ENCODE measurements at places on chromosomes 13 and 19.

DNA sequence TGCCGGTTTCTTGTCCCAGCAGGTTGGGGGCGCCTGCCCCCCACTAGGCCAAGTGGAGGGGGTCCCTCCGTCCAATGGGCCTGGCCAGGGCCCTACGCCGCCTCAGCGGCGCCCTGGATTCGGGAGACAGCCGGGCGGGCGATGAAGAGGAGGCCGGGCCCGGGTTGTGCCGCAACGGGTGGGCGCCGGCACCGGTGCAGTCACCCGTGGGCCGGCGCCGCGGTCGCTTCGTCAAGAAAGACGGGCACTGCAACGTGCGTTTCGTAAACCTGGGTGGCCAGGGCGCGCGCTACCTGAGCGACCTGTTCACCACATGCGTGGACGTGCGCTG is 6.2 kb downstream of the KCNJ14 start:
- no peak for DNase-seq

DNA sequence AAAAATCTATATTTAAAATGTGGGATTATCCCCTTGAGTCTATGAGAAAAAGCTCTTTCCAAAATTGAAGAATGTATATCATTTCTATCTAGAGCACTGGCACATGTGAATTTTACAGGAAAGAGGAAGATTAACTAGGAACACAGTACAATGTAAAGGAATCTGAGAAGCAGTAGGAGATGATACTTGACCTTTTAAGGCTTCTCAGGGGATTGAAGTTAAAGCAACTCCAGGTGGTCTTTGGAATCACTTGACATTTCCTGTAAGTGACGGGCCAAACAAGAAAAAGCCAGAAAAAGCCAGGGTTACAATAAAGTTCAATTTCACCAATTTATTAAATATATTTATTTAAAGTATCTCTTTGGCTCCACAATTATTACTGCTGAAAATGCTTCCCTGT is 1373.9 kb downstream of the OLFM4 start:
- no peak for DNase-seq

DNA sequence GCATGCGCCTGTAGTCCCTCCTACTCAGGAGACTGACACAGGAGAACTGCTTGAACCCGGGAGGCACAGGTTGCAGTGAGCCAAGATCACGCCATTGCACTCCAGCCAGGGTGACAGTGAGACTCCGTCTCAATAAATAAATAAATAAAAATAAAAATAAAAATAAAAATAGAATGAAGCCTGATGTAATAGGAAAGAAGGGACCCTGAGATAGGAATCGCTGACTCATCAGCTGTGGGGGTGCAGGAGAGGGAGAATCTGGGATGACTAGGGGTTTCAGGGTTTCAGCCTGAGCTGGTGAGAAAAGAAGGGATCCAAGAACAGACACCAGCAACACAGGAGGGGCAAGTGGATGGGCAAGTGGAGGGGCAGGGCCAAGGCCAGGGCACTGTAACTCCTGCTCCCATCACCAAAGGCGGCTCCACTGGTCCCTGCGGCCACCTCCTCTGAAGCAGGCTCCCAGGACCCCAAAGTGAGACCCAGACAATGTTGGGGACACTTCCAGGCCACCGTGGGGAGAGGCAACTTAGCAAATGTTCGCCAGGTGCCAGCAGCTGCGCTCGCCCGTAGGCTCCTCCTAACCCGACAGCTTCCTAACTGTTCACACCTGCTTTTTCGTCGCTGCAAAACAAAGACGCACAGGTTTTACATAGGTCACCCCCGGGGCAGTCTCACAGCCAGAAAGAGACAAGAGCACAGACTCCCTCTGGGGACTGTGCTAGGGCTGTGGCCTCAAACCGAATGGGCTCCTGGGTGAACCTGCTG is 1.2 kb downstream of the HAUS8 start:
- no peak for DNase-seq

DNA sequence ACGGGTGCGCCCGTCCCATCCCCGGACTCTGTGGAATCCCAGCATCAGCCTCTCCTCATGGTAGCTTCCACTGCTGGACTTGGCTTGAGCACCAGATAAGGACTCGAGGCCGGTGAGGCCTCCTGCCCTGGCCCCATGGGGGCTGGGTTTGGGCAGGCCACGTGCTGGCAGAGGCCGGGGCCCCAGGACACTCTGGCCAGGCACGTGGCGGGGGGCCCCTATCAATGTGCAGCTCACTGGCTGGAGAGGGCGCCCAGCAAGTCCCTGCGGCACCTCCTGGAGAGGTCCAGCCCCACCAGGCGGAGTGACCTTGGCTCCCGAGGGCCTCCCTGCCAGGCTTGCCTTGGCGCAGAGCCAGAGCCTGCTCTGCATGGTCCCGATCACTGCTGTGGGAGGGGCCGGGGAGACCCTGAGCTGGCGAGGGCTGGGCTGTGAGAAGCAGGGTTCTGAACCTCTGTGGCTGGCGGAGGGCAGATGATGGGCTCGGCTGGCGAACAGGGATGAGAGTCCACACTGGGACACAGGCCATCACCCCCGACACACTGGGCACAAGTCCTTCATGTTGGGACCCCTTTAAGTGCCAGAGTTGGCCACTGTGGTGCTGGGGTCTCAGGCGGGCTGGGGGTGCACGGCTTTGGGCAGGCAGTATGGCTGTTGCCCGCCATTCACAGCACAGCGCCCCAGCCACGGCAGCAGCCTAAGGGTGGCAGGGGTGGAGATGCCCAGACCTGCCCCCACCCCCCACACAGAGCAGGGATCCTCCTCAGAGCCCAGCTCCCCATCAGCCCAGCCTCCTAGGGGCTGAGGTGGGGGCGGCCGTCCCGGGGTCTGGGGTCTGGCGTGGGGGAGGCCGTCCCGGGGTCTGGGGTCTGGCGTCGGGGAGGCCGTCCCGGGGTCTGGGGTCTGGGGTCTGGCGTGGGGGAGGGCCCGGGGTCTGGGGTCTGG is 19.1 kb downstream of the CEBPG start:
- no peak for DNase-seq

- no peak for DNase-seq
Measured at GRCh38 chr13:25945596-25945995, 106.2 kb downstream of the SHISA2 start.

DNA sequence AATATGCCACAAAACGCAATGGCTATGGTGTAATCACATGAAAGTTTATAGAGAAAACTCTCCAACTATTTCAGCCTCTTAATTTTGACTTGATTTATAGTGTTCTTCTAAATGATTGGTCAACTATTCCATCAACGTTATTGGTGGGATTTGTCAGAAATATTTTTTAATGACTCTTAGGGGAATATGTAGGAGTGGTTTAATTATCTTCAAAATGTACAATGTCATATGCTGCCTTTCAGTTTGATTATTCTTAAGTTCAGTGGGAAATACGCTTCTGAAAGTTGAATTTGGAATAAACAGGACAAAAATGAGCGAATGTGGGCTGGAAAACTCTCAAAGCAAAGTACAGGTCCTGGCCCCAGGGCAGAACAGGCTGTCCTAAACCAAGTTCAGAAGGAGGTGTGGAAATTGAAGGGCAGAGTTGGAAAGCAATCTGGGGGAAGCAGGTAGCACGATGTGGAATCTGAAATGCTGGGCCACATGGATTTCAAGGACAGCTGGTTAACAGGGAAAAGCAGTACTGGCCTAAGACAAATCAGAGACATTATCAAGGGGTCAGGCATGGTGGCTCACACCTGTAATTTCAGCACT is 60.8 kb upstream of the MYCBP2 start:
- DNase-seq = no peak

DNA sequence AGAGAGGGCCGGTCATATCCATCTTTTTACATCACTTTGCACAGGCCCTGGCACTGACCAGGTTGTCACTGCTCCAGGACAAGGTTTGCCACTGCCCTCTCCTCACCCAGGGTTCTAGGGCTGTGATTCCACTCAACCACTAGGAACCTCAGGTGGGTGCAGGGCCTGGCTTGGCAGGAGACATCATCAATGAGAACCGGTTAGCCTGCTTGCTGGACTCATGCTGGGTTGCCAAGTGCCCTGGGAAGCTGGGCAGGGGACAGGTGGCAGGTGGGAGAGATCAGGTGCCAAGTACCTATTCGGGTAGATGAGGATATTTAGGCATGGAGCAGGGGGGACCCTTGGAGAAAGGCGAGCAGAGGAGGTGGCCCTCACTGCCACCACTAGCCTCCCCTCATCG is 4.2 kb upstream of the CERS4 start:
- no peak for DNase-seq

- no peak for DNase-seq
Measured at GRCh38 chr19:38392707-38393308, 4.3 kb downstream of the SPRED3 start.

- DNase-seq = no peak
Measured at GRCh38 chr13:41580345-41580744, 123.0 kb downstream of the RGCC start.

GRCh38 chr19:14146789-14147216 is 10.4 kb upstream of the ASF1B start:
- DNase-seq = no peak

DNA sequence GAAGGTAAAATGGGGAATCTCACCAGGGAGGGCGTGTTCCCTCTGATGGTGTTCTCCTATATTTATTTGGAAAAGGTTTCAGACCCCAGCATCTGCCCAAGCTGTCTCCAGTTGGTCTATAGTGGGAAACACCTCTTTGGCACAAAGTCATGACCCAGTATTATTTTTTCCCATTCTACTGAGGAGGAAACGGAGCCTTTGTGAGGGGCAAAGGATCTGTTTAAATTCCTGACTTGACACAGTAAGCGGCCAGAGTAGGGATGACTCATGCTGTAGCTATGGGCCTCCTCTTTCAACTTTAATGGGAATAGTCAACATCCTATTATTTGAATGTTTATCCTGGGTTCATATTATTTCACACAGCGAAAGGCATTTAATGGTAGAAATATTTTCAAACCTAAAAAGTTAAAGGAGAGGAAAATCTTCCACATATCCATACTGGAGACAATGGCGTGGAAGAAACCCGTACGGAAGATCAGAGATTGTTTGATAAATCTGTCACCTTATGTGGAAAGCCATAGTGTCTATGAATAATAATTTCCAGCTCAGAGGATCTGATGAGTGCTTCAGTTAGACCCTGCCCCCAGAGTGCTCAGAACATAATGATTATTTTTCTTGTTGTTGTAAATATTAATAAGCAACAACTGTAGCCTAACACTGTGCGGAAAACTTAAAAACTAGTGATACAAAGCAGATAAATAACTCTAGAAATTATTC is 126.0 kb downstream of the FOXO1 start:
- peak; percentile 60 for DNase-seq

GRCh38 chr13:60335531-60335930 is 61.5 kb upstream of the TDRD3 start:
- no peak for DNase-seq

GRCh38 chr13:107211073-107211472 is 643.1 kb upstream of the ARGLU1 start:
- DNase-seq = peak; percentile 68

DNA sequence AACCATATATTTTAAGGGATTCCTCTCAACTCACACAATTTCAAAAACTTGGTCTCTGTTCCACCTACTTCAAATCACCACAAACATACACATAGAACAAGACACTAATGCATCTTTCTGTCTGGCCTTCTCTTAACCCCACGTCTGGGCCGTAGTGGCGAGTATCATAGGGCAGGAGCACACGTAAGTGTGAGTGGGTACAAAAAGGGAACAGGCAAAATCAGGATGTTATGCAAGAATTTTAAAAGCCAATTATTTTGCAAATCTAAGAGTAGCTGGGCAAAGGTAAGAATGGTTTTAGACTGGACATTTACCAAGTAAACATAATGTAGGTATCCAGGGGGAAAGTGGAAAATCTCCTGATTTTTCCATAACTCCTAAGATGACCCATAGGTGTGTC is 35.1 kb downstream of the MTMR6 start:
- DNase-seq = no peak

- no peak for DNase-seq
Measured at GRCh38 chr19:6744381-6745301, 5.2 kb downstream of the TRIP10 start.

- DNase-seq = peak; percentile 85
Measured at GRCh38 chr19:677201-677600, 1.0 kb downstream of the FSTL3 start.

DNA sequence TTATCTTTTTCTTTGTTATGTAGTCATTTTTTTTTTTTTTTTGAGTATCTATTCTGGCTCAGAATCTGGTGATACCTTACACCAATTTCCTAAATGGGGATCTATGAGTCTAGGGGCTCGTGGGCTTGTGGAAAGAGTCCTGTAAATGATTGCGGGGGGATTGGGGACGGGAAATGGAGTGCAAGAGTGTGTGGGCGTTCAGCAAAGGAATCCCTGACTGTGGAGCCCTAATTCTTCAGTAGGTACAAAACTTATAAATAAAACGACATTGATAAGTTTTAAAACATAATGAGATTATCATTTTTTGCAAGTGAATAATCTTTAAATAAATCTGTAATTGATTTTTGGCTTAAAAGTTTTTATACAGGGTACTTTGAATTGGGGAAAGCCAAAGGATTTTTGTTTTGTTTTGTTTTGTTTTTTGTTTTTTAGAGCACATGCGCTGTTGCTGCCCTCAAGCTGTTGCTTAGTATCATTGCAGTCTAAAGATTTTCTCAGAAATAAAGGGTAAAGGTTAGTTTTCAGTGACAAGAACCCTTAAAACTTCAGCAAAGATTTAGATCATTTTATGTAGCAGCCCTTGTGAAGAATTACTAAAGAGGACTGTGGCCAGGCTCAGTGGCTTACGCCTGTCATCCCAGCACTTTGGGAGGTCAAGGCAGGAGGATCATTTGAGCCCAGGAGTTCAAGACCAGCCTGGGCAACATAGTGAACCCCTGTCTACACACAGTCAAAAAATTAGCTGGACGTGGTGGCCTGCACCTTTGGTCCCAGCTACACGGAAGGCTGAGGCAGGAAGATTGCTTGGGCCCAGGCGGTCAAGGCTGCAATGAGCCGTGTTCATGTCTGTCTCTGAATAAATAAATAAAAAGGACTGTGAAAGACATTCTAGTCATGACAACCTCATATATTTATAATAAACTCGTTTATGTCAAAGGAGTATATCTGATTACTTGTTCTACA is 1.7 kb downstream of the ERCC5 start:
- no peak for DNase-seq
